ENCODE measurements at places on chromosomes 6 and 20. TPM values are rescaled to one million over a fixed set of nuclear protein-coding genes. Genes with fewer than 3 reads are reported as not detected.

CYP21A2 gene
- 1.5 TPM for polyA plus RNA-seq

RIPPLY2 gene
- 0.88 TPM for polyA plus RNA-seq

TFAP2C gene
- 0.06 TPM for polyA plus RNA-seq

YWHAB gene
- 152 TPM for polyA plus RNA-seq

LTB gene
- polyA plus RNA-seq = 20.1 TPM

OPN5 gene
- 0.06 TPM for polyA plus RNA-seq

SOX18 gene
- 5.3 TPM for polyA plus RNA-seq

LRRC73 gene
- 0.49 TPM for polyA plus RNA-seq

- H3K27ac ChIP-seq = no peak overlapping the region
- no peaks in the 10 kb centered on the region for H3K36me3 ChIP-seq
- DNase-seq = no peak
- H3K4me3 ChIP-seq = no peak overlapping the region
- H3K4me1 ChIP-seq = no peaks in the 10 kb centered on the region
- no peaks in the 10 kb centered on the region for H3K27me3 ChIP-seq
Observed at GRCh38 chr6:129100164-129100563, 217.2 kb downstream of the LAMA2 start.

DNA sequence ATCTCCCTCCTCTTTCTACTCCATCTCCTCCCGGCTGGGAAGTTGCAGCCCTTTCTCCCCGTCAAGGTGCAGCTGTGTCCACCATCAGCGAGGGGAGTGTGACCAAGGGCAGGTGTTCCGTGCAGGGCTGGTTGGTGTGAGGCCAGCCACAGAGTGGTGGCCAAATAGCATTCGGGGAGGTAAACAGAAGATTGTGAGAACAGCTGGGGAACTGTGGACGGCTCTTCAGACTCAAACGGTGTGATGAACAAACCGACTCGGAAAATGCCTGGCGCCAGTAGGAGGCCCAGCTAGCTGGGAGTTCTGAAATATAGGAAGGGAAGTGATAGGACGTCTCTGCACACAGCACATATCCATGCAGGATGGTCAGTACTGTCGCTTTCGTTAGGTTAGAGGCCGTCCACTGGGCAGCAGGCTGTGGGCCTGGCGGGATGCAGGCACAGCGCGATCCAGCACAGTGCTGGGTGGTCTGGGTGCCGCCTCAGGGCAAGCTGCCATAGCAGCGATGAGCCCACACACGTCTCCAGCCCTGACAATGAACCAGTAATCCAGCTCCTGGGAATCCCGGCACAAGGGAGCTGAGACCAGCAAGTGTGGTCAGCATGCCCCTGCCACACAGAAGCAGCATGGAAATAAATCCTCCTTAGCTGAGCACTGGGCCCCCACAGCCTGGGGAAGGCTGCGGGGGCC, 258.1 kb downstream of the TAF4 start:
- H3K27me3 ChIP-seq = peaks cover 27% of the 10 kb centered on the region
- no peak for DNase-seq
- no peak overlapping the region for H3K27ac ChIP-seq
- no peaks in the 10 kb centered on the region for H3K36me3 ChIP-seq
- H3K4me3 ChIP-seq = no peak overlapping the region

- H3K36me3 ChIP-seq = no peaks in the 10 kb centered on the region
- DNase-seq = no peak
- no peak overlapping the region for H3K4me3 ChIP-seq
- H3K4me1 ChIP-seq = peaks cover 72% of the 10 kb centered on the region
Observed at GRCh38 chr6:7143476-7143974, 35.8 kb downstream of the RREB1 start.

- H3K4me3 ChIP-seq = no peak overlapping the region
- no peaks in the 10 kb centered on the region for H3K36me3 ChIP-seq
- no peak for DNase-seq
- H3K27me3 ChIP-seq = no peaks in the 10 kb centered on the region
Observed at GRCh38 chr20:35085477-35086225, 7.0 kb downstream of the TRPC4AP start.

- peaks cover 10% of the 10 kb centered on the region for H3K27me3 ChIP-seq
- no peak for DNase-seq
- H3K27ac ChIP-seq = no peak overlapping the region
Observed at GRCh38 chr6:33717934-33718455, 6.5 kb upstream of the UQCC2 start.

DNA sequence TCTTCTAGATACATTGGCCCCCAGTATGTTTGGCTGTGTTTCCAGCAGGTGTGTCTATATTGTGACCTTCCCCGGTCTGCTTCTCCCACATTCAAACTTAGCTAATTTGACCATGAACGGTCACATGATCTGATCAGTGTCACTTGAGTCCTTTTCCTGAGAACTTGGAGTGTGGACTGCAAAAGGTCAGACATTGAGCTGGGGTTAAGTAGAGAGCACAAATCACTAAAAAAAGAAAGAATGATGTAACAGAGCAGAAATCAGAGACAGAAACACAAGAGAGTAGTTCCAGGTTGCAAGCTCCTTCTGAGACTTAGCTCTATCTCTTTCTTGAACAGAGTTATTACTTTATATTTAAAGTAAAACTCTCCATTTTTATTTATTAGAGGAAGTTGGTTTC, 733.9 kb downstream of the CBLN4 start:
- no peaks in the 10 kb centered on the region for H3K4me1 ChIP-seq
- H3K4me3 ChIP-seq = no peak overlapping the region
- H3K36me3 ChIP-seq = no peaks in the 10 kb centered on the region

GRCh38 chr6:114446342-114446741, 103.5 kb upstream of the HS3ST5 start:
- H3K36me3 ChIP-seq = no peaks in the 10 kb centered on the region
- H3K4me1 ChIP-seq = peaks cover 9% of the 10 kb centered on the region
- no peak overlapping the region for H3K4me3 ChIP-seq
- H3K27me3 ChIP-seq = no peaks in the 10 kb centered on the region
- peak; percentile 1 for DNase-seq
- no peak overlapping the region for H3K27ac ChIP-seq

GRCh38 chr6:104955491-104955890, 1.4 kb upstream of the LIN28B start:
- H3K4me1 ChIP-seq = no peaks in the 10 kb centered on the region
- H3K4me3 ChIP-seq = no peak overlapping the region
- H3K27me3 ChIP-seq = peaks cover 72% of the 10 kb centered on the region
- H3K27ac ChIP-seq = no peak overlapping the region
- DNase-seq = no peak

- H3K4me1 ChIP-seq = no peaks in the 10 kb centered on the region
- no peaks in the 10 kb centered on the region for H3K27me3 ChIP-seq
- H3K36me3 ChIP-seq = no peaks in the 10 kb centered on the region
- no peak overlapping the region for H3K27ac ChIP-seq
- H3K4me3 ChIP-seq = no peak overlapping the region
Observed at GRCh38 chr20:52425253-52425652, 233.7 kb upstream of the ZFP64 start.

- no peak for DNase-seq
- H3K4me1 ChIP-seq = no peaks in the 10 kb centered on the region
- no peaks in the 10 kb centered on the region for H3K27me3 ChIP-seq
- no peaks in the 10 kb centered on the region for H3K36me3 ChIP-seq
- H3K27ac ChIP-seq = no peak overlapping the region
- H3K4me3 ChIP-seq = no peak overlapping the region
Observed at GRCh38 chr6:154056536-154056935, 17.5 kb downstream of the OPRM1 start.

GRCh38 chr6:15368873-15369272, 123.0 kb downstream of the JARID2 start:
- DNase-seq = no peak
- H3K36me3 ChIP-seq = no peaks in the 10 kb centered on the region
- no peak overlapping the region for H3K4me3 ChIP-seq
- H3K4me1 ChIP-seq = peaks cover 4% of the 10 kb centered on the region
- H3K27me3 ChIP-seq = no peaks in the 10 kb centered on the region

GRCh38 chr20:17825252-17825959, 125.6 kb downstream of the BANF2 start:
- no peaks in the 10 kb centered on the region for H3K27me3 ChIP-seq
- H3K27ac ChIP-seq = peak overlapping the region; percentile 89
- DNase-seq = peak; percentile 91
- peaks cover 47% of the 10 kb centered on the region for H3K4me1 ChIP-seq
- no peak overlapping the region for H3K4me3 ChIP-seq

DNA sequence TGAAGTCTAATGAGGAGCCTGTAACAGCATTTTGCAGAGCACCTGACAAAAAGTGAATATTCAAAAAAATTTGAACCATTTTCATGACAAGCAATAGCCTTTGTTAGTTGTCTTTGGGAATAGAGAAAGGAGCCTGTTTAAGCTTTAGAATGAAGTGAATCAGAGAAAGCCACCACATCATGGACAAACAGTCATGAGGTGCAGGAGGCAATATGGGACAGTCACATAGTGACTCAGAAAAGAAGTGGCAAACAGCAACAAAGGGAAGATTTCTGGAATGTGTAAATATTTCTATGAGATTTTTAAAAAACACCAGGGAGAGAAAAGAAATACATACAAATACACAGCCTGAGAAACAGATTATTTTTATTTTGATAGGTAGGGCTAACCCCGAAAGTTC, 6.6 kb downstream of the KLHL31 start:
- no peaks in the 10 kb centered on the region for H3K36me3 ChIP-seq
- H3K4me3 ChIP-seq = no peak overlapping the region
- H3K27ac ChIP-seq = no peak overlapping the region
- DNase-seq = no peak
- no peaks in the 10 kb centered on the region for H3K4me1 ChIP-seq

DNA sequence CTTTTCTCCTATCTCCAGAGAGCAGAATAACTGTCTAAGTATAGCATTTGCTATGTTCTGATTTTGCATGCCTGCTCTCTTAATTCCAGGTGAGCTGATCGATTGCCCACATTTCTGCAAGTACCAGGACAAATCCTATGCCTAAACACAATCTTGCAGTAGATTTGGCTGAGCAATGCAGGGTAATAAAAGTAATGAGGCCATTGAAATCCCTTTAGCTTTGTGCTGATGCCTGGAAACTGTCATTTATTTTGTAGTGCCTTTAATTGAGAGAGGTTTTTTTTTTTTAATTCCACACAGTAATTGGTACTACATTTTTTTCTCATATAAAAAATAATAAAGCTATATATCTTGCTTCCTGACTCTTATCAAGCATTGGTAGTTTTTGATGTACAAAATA, 252.3 kb downstream of the NKAIN2 start:
- DNase-seq = no peak
- H3K27ac ChIP-seq = no peak overlapping the region

DNA sequence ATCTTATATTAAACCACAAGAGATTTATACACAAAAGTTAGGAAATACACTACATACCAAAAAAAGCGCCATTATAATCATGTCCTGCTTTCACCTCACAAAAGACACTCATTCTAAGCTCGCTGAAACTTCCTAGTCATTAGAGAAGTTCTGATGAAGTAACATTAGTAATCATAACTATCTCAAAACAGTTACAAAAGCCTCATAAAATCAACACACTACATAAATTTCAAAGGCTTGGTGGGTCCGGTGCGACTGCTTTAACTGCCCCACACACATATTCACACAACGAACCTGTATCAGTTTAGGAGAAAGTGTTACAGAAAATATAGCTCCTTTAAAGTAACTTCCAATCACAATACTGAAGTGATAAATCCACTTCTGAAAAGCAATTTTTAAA, 1.9 kb downstream of the PHIP start:
- H3K4me3 ChIP-seq = peak overlapping the region; percentile 77
- H3K27me3 ChIP-seq = no peaks in the 10 kb centered on the region
- H3K27ac ChIP-seq = peak overlapping the region; percentile 39
- peaks cover 3% of the 10 kb centered on the region for H3K4me1 ChIP-seq

- peaks cover 20% of the 10 kb centered on the region for H3K27me3 ChIP-seq
- H3K4me3 ChIP-seq = peak within 1 kb of the TSS; percentile 64
- H3K4me1 ChIP-seq = peaks cover 4% of the 10 kb centered on the region
- no peaks in the 10 kb centered on the region for H3K36me3 ChIP-seq
- DNase-seq = peak; percentile 51
Observed at GRCh38 chr6:116370760-116371119, at the start of gene DSE. DSE (plus strand) TSS chr6:116370947; CDS start chr6:116399251, 28,304 bp downstream.

DNA sequence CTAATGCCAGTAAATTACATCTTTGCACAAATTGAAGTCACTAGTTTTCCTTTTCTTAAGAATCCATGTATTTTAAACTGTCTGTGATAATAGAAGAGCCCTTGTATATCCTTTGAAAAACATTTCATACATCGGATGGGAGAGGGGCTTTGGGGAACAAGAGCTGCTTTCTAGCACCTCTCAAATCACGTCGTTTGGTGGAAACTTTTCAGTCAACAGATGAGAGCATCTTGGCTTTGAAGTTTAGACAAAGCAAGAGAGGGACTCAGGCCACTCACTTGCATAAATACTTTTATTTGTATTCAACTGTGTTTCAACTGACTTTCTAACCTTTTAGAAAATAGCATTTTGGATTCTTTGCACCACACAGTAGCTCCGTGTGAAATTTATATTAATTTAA, 502.3 kb upstream of the IMPG1 start:
- no peaks in the 10 kb centered on the region for H3K4me1 ChIP-seq
- no peak overlapping the region for H3K4me3 ChIP-seq
- no peaks in the 10 kb centered on the region for H3K36me3 ChIP-seq
- H3K27ac ChIP-seq = no peak overlapping the region

- H3K4me1 ChIP-seq = no peaks in the 10 kb centered on the region
- H3K4me3 ChIP-seq = no peak overlapping the region
- peaks cover 9% of the 10 kb centered on the region for H3K27me3 ChIP-seq
- H3K27ac ChIP-seq = no peak overlapping the region
- H3K36me3 ChIP-seq = no peaks in the 10 kb centered on the region
Observed at GRCh38 chr6:148800536-148800935, 53.7 kb downstream of the UST start.

DNA sequence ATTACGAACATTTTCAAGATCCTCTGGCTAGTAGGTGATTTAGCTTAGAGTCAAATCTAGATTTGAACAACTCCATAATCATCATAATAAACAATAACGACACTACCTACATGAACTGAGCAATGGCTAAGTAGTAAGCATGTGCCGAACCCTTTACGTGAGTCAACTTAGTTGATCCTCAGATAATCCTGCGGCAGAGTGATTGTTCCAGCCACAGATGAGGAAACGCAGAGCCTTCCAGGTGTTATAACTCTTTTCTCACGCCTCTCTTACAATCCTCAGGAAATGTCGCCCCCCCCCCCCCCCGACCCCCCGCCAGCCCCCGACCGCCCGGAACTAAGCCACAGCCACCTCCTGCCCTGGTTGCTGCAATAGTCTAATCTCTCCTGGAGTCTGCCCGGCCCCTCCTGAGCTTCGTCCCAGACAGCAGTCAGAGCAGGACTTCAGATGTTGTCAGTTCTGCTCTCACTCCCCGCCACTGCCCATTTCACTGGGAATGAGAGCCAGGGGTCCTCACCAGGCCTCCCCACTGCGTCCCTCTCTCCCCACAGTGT, 141.5 kb upstream of the AGPAT4 start:
- no peaks in the 10 kb centered on the region for H3K27me3 ChIP-seq
- no peaks in the 10 kb centered on the region for H3K36me3 ChIP-seq
- H3K4me1 ChIP-seq = no peaks in the 10 kb centered on the region
- no peak overlapping the region for H3K4me3 ChIP-seq
- no peak for DNase-seq

- H3K4me3 ChIP-seq = no peak overlapping the region
- no peaks in the 10 kb centered on the region for H3K4me1 ChIP-seq
- DNase-seq = no peak
- H3K27me3 ChIP-seq = no peaks in the 10 kb centered on the region
Observed at GRCh38 chr6:147717991-147718390, 209.5 kb downstream of the SAMD5 start.
